Stimulated activated CD8-positive, alpha-beta memory T cell treated with anti-CD3 and anti-CD28 coated beads, Interleukin-15, amount 100 ng/mL, for 4 hours (primary cell): ENCODE measurements at places on chromosomes 13 and 19.

DNA sequence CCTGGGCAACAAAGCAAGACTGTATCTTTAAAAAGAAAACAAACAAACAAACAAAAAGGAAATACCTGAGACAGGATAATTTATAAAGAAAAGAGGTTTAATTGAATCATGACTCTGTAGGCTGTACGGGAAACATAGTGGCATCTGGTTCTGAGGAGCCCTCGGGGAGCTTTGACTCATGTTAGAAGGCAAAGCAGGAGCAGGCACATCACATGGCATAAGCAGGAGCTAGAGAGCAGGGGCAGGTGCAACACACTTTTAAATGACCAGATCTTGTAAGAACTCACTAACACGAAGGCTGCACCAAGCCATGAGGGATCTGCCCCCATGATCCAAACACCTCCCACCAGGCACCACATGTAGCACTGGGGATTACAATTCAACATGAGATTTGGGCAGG is 13.2 kb upstream of the OR10H2 start:
- no peak for DNase-seq

GRCh38 chr19:892243-892893 is 619 bp downstream of the MED16 start:
- DNase-seq = no peak

GRCh38 chr13:95756072-95756471 is 79.1 kb downstream of the DNAJC3 start:
- DNase-seq = no peak

DNA sequence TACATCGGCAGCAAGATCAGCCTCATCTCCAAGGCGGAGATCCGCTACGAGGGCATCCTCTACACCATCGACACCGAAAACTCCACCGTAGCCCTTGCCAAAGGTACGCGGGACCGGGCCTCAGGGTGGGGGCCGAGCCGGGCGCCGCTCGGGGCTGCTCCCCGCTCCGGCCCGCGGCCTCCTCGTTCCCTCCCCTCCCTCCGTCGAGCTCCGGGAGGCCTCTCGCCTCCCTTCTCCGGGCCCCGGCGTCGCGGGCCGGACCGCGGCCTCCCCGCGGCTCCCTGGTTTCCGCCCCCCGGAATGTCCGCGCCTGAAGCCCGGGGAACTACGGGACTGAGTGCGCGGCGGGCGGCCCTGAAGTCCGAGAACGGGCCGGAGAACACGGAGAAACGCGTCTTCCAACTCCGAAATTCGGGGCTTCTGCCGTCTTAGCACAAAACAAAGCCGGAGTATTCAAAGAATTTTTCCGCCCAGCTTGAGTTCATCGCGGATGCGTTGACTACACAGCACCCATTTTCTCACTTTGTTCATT is 423 bp downstream of the LSM14A start:
- peak; percentile 13 for DNase-seq

- DNase-seq = no peak
Measured at GRCh38 chr13:81458170-81458569, 1117.2 kb upstream of the SPRY2 start.
